Hematopoietic multipotent progenitor cell treated with erythropoietin and hydrocortisone succinate and interleukin-3 and kit ligand, for 8 days (in vitro differentiated cells): ENCODE measurements at places on chromosomes 6 and 20.
A peak's percentile ranks its signal among the peaks of the same experiment; 100 is the strongest.

- no peak for DNase-seq
These were observed 82.1 kb downstream of the PREP start for GRCh38 chr6:105320765-105321164.

DNA sequence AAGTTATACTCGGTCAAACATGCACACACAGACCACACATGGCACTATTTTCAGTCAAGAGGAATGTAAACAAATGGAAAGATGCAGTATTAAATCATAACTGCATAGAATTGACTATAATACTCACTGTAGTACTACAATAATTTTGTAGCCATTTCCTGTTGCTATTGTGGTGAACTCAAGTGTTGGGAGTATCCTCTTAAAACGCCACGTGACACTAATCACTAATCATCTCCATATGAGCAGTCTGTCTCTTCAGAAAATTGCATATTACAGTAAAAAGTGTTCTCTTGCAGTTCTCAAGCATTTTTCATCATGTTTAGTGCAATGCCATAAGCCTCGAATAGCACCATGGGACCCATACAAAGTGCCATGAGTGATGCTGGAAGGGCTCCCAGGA, 258.7 kb upstream of the ID4 start:
- DNase-seq, result no peak

GRCh38 chr6:87066449-87067333, 28.2 kb downstream of the CGA start:
- peak; percentile 74 for DNase-seq

GRCh38 chr6:158027590-158028285, 46.1 kb downstream of the SYNJ2 start:
- DNase-seq, result no peak

DNA sequence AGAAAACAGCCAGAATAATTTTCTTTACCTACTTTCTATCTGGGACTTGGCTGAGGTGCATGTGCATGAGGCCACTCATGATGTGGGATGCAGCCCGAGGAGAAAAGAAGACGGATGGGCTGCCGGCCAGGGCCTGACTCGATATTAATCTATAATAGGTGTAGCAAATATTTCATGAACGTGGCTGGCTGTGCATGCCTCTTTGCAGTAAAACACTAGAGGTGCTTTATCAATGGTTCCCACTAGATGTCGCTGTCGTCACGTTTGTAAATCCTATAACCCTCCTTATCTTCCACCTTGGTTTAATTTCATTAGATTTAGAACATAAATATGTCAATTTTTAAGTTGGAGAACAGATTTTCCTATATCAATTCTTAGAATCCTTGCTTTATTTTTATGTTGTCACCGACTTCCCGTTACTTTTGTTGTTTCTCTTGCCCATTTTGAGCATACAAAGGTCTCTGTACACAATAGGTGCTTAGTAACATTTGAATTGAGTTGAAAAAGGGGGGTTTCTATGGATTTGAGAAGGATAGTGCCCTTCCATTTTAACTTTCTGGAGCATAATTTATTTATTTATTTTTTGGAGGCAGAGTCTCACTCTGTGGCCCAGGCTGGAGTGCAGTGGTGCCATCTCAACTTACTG, 19.6 kb upstream of the FERMT1 start:
- peak; percentile 69 for DNase-seq
